GM23248 (cell line): ENCODE measurements at places on chromosomes 11 and 22.

GRCh38 chr11:68408512-68408911 is 52.0 kb upstream of the PPP6R3 start:
- DNase-seq, result no peak

DNA sequence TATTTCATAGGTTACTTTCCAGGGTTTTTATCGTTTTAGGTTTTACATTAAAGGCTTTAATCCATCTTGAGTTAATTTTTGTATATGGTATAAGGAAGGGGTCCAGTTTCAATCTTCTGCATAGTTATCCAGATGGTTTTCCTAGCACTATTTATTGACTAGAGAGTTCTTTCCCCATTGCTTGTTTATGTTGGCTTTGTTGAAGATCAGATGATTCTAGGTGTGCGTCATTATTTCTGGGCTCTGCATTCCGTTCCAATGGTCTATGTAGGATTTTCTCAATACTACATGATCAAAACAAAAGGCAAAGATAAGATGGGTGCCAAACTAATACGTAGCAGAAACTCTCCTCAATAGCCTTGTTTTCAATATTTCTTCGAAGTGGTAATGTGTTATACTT is 14.3 kb upstream of the RIC3 start:
- peak; percentile 5 for DNase-seq

- peak; percentile 48 for DNase-seq
Measured at GRCh38 chr11:117816151-117816741, 8.3 kb downstream of the FXYD2 start.

DNA sequence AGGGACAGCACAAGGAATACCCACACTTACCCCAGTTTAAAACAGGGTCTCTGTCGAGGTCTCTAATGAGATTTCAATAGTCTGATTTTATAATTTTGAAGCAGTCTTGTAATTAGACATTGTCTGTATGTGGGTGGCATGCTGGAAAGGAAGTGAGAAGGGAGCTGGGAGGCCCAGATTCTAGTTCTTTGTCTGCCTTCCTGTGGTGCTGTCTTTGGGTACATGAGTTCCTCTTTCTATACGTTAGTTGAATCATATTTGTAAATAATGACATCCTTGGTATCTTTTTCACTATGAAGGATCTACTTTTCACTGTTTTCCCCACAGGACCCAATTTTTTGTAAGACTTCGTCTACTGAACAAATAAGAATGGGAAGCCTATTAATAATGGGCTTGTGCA is 42.0 kb upstream of the TENM4 start:
- no peak for DNase-seq

- no peak for DNase-seq
Measured at GRCh38 chr22:35534091-35534490, 6.5 kb upstream of the RASD2 start.
